ENCODE measurements at places on chromosomes 16 and 17. TPM values are rescaled to one million over a fixed set of nuclear protein-coding genes. Genes with fewer than 3 reads are reported as not detected.

DNA sequence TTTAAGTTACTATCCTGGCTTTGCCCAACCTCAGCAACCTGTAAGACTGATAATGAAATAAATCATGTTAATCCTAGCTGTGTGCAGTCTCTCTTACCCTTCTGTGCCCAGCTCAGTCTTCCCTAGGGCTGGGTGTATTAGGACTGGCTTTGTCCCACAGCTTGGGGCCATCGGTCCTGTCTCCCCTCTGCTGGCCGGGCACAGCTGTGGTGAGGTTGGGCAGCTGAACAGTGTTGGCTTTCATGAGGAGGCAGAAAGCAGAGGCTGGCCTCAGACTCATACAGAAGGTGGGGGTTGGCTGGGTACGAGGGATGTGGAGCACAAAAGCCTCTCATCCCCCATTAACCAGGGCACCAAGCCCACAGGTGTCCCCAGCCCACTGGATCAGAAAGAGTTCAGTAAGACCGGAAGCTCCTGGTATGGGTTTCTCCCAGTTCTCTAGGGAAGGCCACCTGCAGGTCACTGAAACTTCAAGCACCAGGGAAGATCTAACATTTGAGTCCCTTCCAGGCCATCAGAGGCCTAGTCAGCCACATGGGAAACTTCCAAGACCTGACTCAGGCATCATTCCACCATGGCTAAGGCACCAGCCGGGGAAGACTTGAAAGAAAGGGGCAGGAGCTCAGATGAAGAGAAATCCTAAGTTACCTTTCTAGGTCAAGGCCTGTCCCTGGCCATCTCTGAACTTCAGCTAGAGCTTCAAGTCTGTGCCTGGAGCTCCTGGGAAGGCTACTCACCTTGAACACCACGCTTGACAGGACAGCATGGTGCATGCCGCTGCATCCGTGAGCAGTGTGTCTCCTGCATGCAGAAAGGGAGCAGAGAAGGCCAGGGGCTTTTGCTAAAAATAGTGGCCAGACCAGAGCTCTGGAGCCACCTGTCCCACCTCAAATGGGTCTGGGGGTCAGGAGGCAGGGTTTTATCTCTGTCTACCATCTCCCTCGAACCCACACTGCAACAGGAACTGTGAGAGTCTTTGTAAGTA lies 8.8 kb downstream of the CNP start:
- no peaks in the 10 kb centered on the region for H3K27me3 ChIP-seq
- H3K4me3 ChIP-seq = no peak overlapping the region
- no peaks in the 10 kb centered on the region for H3K36me3 ChIP-seq
- no peaks in the 10 kb centered on the region for H3K4me1 ChIP-seq
- DNase-seq = no peak

DNA sequence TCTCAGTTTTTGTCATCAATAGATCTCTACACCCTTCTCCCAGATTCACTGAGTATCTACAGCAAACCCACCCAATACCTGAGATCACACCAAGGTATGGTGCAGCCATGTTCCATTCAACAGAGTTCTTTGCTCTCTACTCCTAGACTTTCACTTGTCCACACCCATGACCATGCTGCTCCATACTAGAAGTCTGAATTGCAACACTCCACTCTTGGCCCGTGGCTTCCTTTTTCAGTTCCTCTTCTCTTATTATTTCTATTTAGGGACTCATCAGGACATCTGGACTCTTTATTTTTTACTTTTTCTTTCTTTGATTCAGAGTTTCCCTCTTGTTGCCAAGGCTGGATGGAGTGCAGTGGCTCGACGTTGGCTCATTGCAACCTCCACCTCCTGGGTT lies 37.1 kb downstream of the YWHAE start:
- no peaks in the 10 kb centered on the region for H3K4me1 ChIP-seq
- no peaks in the 10 kb centered on the region for H3K36me3 ChIP-seq
- H3K4me3 ChIP-seq = no peak overlapping the region
- peak overlapping the region; percentile 16 for H3K27ac ChIP-seq
- DNase-seq = peak; percentile 59

DNA sequence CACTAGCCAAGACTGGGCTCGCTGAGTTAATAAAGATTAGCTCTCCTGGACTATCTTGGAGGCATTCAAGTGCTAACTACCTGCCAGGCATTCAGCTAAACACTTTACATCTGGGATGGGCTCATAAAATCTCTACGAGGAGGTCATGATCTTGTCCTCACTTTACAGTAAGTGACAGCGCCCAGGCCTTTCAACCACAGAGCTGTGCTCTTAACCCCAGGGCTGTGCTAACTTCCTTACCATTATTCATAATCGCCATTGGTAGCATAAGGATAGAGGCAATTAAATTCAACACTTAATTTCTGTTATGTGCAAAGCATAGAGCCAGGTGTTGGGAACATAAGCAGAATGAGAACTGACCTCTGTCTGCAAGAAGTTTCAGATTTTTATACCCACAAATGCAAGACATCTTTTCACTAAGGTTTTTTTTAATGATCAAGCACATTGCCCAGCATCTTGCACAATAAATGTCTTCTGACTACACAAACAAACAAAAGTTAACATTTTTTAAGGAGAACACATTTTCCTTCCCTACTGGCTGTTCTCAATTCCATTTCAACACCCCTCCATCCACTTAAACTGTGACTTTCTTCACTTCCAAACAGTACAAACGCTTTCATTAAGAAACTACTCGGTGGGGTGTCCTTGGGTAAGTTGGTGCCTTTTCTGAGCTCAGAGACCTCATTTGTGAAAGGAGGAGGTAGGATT lies 172.3 kb downstream of the C16orf78 start:
- H3K27ac ChIP-seq = no peak overlapping the region
- no peak for DNase-seq
- H3K4me3 ChIP-seq = no peak overlapping the region
- H3K4me1 ChIP-seq = no peaks in the 10 kb centered on the region

DNA sequence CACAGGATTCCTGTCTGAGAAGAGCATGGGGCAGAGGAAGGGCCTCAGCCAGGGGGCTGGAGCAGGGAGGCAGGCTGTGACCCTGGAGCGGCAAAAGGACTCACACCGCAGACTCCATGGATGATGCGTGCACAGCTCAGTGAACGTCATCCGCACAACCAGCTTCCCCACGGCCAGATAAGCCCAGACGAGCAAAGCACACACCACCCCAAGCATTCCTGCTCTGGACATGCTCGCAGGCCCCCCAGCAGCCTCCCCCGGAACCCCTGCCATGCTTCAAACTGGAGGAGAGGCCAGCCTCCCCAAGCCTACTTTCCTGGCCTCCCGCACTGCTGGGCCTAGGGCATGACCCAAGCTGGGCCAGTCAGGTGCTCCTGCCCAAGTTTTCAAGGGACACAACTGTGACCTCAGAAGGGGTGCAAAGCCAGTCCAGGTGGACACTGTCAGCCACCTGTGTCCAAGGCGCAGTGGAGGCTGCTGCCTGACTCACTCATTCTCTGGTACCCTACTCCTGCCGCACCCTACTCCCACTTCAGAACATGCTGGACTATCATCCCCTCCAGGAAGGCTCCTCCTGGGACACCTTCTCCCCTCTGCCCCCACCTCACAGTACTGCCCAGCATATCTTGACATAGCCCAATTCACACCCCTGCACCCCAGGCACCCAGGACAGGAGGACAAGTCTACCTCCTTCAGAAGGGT lies 4.8 kb downstream of the BCAR1 start:
- peaks cover 28% of the 10 kb centered on the region for H3K36me3 ChIP-seq
- no peak overlapping the region for H3K27ac ChIP-seq
- H3K4me1 ChIP-seq = peaks cover 70% of the 10 kb centered on the region
- no peak for DNase-seq

- no peak for DNase-seq
- H3K27me3 ChIP-seq = no peaks in the 10 kb centered on the region
- H3K4me1 ChIP-seq = no peaks in the 10 kb centered on the region
- no peak overlapping the region for H3K4me3 ChIP-seq
- no peaks in the 10 kb centered on the region for H3K36me3 ChIP-seq
- H3K27ac ChIP-seq = no peak overlapping the region
Observed at GRCh38 chr16:49534901-49535610, 161.5 kb downstream of the C16orf78 start.

DNA sequence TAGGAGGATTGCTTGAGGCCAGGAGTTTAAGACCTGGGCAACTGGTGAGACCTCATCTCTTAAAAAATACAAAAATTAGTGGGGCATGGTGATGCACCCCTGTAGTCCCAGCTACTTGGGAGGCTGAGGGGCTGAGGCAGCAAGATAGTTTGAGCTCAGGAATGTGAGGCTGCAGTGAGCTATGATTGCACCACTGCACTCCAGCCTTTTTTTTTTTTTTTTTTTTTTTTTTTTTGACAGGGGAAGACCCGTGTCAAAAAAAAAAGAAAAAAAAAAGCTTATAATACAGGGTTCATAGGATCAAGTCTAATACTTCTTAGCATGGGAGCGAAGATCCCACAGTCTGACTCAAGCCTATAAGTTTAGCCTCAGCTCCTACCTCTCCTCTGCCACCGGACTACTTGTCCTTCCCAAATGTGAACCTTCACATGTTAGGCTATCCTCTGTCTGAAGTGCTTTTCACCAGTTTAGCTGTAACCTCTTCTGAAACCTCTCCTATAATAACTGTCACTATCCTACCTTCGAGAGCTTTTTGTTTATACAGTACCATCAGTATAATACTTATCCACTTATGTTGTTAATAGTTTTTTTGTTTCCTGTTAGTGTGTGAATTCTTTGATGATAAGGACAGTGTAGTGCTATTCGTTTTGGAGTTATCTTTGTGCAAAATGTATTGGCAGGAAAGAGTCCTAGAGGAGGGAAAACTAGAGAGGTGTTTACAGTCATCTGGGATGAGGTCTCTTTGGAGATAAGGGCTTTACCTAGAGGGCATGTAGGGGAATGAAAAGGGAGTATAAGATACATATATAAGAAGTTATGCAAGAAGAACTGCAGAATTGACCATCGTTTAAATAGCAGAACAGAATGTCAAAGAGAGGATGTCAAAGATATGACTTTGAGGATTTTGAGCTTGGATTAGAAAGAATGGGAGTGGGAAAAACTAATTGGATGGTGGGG lies 15.5 kb downstream of the CPD start:
- H3K4me1 ChIP-seq = no peaks in the 10 kb centered on the region
- H3K27ac ChIP-seq = no peak overlapping the region
- DNase-seq = no peak
- H3K36me3 ChIP-seq = no peaks in the 10 kb centered on the region
- no peaks in the 10 kb centered on the region for H3K27me3 ChIP-seq

DNA sequence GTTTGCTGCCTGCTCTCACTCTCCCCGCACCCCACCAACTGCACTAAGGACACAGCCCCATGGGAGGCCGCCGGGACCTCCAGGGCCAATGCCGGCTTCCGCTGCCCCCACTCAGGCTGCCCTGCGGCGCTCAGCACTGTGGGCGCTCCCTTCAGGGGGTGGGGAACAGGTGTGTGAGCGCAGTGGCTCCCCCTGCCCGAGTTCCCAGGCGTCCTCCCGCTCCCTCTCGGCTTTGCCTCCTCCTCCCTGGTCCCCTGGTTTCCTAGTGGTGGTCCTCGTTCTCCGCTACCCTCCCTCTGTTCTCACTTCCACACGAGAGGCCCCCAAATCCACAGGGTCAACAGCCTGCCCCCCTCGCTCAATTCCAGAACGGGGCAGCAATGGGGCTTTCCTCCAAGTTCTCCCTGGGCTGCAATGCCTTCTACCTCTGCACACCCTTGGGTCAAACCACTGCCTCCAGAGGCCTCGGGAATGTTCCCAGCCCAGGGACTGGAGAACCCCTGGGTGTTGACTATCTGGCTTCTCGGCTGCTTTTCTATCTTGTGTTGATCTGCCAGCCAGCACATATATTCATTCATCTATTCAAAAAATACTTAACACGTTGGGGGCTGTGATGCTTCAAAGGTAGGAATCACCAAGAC lies 9.9 kb downstream of the FOXJ1 start:
- H3K4me1 ChIP-seq = no peaks in the 10 kb centered on the region
- H3K27me3 ChIP-seq = no peaks in the 10 kb centered on the region
- no peak overlapping the region for H3K4me3 ChIP-seq
- no peaks in the 10 kb centered on the region for H3K36me3 ChIP-seq
- H3K27ac ChIP-seq = no peak overlapping the region

The CACNG5 gene
- not detected for total RNA-seq

The FAHD1 gene
- total RNA-seq = 188 TPM

The RAB37 gene
- total RNA-seq = 3.8 TPM

The CFAP52 gene
- total RNA-seq = not detected

The CAPN15 gene
- total RNA-seq = 50.3 TPM

The POLDIP2 gene
- 49.5 TPM for total RNA-seq

The SULT1A4 gene
- total RNA-seq = 107 TPM
